ENCODE measurements at places on chromosomes 13 and 19. TPM values are rescaled to one million over a fixed set of nuclear protein-coding genes. Genes with fewer than 3 reads are reported as not detected.

- no peak overlapping the region for H3K4me3 ChIP-seq
- no peaks in the 10 kb centered on the region for H3K4me1 ChIP-seq
- no peaks in the 10 kb centered on the region for H3K36me3 ChIP-seq
- DNase-seq, result no peak
- no peaks in the 10 kb centered on the region for H3K27me3 ChIP-seq
Observed at GRCh38 chr13:113879494-113880360, 15.9 kb upstream of the GAS6 start.

DNA sequence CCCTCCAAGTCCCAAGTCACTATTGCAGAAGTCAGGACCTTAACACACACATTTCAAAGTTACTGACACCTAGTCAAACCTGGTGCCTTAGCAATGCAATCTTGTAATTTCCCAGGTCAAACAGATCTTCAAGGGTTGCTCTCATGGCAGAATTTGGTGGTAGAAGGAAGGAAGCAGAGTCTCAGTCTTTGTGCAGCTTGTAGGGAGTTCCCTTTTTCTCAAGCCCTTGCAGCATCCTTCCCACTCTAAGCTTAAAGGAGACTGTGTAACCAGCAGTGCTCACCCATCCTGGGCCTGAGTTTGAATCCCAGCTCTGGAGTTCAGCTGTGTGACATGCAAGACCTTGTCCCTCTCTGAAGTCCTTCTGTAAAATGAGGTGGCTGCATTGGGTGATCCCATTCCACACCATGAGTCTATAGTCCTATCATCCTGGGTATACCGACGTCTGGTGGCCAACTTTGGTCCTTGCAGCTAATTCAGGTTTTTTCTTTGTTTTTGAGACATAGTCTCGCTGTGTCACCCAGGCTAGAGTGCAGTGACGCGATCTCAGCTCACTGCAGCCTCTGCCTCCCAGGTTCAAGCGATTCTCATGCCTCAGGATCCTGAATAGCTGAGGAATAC is 9.8 kb downstream of the SIGLEC10 start:
- H3K27ac ChIP-seq, result no peak overlapping the region
- no peak overlapping the region for H3K4me3 ChIP-seq
- peaks cover 30% of the 10 kb centered on the region for H3K4me1 ChIP-seq
- peaks cover 8% of the 10 kb centered on the region for H3K36me3 ChIP-seq
- peak; percentile 60 for DNase-seq

- peak; percentile 32 for DNase-seq
- H3K36me3 ChIP-seq, result no peaks in the 10 kb centered on the region
Observed at GRCh38 chr13:33745370-33746324, 72.3 kb upstream of the RFC3 start.

DNA sequence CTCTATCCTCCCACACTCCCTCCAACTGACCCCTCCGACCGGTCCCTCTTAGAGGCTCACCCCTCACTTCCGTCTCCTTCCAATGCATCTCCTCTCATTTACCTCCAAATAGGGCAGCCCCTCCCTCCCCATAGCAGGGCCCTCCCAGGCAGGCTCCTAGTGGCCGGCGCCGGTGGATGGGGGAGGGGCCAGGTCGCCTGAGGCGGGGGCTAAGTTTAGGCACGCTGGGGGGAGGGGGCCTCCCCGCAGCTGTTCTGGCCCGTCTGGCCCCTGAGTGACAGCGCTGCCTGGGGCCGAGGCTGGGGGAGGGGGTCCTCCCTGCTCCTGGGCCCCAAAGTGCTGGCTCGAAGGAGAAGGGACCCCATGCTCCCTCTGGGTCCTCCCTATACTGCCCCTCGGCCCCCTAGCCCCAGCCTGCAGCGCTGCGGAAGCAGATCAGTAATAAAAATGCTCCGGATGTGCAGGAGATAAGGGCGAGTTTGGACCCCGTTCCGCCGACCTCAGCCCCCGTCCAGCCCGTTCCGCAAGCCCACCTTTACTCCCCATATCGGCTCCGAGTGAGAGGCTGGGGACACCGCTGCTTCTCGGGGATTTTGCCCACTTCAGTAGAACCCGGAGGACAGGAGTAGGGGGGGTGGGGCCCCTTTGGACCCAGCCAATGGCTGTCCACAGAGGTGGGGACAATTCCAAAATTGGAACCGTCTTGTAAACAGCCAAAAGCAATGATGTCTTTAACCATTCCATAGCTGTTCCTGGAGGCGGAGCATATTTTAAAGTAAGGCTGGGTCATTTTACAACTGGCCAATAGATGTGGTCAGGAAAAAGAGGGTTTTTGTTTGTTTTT is 4.0 kb downstream of the RTN2 start:
- H3K36me3 ChIP-seq, result no peaks in the 10 kb centered on the region
- peaks cover 9% of the 10 kb centered on the region for H3K27me3 ChIP-seq
- no peak overlapping the region for H3K4me3 ChIP-seq
- DNase-seq, result no peak

DNA sequence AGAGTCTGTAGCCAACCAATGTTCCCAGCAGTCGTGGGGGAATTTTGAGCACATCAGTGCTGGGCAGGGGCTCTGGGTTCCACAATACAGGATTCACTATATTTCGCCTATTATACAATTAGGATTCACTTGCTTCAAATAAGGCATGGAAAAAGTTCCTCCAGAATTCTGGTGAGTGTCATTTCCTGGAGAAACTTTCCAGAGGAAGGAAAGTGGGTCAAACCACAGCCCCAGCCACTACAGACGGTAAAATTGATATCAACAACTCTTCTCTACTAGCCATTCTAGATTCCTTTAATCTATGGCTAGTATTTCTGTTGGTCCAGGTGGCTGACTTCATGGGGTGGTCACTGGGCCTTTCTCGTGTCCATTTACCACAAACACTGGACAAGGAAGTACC is 10.5 kb downstream of the MYCBP2 start:
- peaks cover 39% of the 10 kb centered on the region for H3K4me1 ChIP-seq
- H3K36me3 ChIP-seq, result no peaks in the 10 kb centered on the region
- DNase-seq, result no peak

GRCh38 chr13:77918391-77919245 is at the start of gene EDNRB:
TSS of gene EDNRB (minus strand) at chr13:77918831. CDS start at chr13:77918573, 258 bp downstream.
- peaks cover 14% of the 10 kb centered on the region for H3K4me1 ChIP-seq
- no peaks in the 10 kb centered on the region for H3K27me3 ChIP-seq
- peak within 1 kb of the TSS; percentile 10 for H3K4me3 ChIP-seq
- H3K36me3 ChIP-seq, result no peaks in the 10 kb centered on the region
- peak; percentile 5 for DNase-seq

Gene AP1M1
- 90.4 TPM for total RNA-seq

Gene CADM4
- total RNA-seq, result 1.1 TPM

Gene SIGLEC12
- not detected for total RNA-seq

Gene PSG3
- total RNA-seq, result not detected

Gene GIPR
- 2.3 TPM for total RNA-seq

Gene F10
- not detected for total RNA-seq

Gene PABPC3
- total RNA-seq, result 0.10 TPM
